ENCODE measurements at places on chromosomes 7 and 10. TPM values are rescaled to one million over a fixed set of nuclear protein-coding genes. Genes with fewer than 3 reads are reported as not detected.
A peak's percentile ranks its signal among the peaks of the same experiment; 100 is the strongest.

DNA sequence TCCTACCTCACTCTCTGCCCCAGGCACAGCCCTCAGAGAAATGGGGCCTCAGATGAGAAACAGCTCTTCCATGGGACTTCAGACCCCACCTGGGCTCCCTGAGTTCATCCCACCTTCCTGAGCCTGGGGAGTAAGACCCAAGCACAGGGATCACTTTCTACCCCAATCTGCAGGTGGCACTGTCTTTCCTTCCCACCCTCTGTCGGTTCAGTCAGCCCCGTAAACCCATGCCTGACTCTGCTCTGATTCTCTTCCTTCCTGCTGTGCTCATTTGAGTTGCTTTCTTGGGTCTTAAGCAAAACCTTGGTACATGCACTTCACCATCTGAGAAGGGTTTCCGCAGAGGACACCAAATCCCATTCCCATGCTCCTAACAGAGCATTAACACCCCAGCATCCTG lies 306.4 kb upstream of the CDC14C start:
- DNase-seq = no peak

- peak; percentile 29 for DNase-seq
These were observed 340.2 kb downstream of the SUGCT start for GRCh38 chr7:40474790-40475680.

- no peak for DNase-seq
These were observed 29.5 kb upstream of the PRKCQ start for GRCh38 chr10:6609625-6610024.

The GOLGA7B gene
- total RNA-seq = not detected

- peak; percentile 78 for DNase-seq
These were observed 37.3 kb downstream of the ADRA2A start for GRCh38 chr10:111113961-111114757.

The SUN3 gene
- not detected for total RNA-seq

The MXI1 gene
- 14.4 TPM for total RNA-seq

DNA sequence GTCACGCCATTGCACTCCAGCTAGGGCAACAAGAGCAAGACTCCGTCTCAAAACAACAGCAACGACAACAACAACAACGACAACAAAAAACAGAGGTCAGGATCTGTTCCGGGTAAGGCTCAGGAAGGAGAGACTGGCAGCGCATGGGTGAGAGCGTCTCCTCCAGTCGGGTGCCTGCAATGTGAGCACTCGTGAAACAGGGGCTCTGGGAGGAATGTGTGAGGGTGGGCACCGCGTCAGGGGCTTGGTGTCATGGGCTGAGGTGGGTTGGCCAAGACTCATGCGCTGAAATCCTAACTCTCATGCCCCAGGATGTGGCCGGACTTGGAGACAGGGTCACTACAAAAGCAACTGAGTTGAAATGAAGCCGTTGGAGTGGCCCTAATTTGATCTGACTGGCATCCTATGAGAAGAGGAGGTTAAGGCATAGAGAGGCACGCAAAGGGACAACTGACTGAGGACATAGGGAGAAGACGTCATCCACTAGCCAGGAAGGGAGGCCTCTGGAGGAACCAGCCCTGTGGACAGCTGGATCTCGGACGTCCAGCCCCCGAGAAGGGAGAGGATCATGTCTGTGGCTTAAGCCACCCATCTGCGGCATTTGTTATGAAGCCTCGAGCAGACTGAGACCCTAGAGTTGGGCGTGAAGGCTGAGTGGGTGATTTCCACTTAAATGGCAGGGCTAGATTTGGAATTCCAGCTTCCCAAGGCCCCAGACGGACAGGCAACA lies 241.5 kb upstream of the PITRM1 start:
- no peak for DNase-seq

GRCh38 chr10:98312349-98312748 lies 44.4 kb upstream of the LOXL4 start:
- peak; percentile 12 for DNase-seq

DNA sequence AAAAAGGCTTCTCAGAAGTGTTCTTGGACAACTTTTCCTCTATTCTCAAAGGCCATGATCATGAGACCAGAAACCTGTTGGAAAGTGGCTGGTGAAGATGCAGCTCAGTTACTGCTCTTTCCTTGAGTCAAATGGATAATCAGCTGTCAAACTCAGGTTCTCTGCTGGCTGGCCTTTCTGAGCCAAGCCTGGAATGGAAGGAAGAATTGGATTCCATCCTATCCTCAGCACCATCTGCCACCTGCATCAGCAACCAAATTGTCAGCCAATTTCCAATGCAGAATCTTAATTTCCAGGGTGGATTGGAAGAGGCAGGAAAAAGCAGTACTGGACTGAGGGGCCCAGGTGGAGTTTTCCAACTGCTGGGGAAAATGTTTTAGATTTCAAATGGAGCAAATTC lies 631.7 kb downstream of the KCNMA1 start:
- DNase-seq = no peak

The PTPRN2 gene
- 2.3 TPM for total RNA-seq

The PFKP gene
- total RNA-seq = 104 TPM

The RNF32 gene
- total RNA-seq = 0.47 TPM

DNA sequence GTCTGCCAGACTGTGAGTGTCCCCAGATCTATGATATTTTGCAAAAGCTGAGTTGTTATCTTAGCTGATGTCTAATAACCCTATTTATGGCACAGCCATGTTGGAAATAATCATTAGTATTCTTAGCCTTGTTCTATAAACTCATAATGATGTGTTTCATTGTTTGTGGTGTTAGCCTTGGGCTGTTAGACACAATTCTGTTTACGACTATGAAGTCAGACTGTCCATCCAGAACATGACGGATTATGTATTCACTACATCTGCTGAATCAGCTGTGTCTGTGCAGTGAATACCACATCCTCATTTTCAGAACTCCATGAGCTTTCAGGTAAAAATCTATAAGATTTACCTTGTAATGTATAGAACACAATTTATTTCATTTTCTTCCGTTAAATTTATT lies 577.1 kb downstream of the NRG3 start:
- no peak for DNase-seq

DNA sequence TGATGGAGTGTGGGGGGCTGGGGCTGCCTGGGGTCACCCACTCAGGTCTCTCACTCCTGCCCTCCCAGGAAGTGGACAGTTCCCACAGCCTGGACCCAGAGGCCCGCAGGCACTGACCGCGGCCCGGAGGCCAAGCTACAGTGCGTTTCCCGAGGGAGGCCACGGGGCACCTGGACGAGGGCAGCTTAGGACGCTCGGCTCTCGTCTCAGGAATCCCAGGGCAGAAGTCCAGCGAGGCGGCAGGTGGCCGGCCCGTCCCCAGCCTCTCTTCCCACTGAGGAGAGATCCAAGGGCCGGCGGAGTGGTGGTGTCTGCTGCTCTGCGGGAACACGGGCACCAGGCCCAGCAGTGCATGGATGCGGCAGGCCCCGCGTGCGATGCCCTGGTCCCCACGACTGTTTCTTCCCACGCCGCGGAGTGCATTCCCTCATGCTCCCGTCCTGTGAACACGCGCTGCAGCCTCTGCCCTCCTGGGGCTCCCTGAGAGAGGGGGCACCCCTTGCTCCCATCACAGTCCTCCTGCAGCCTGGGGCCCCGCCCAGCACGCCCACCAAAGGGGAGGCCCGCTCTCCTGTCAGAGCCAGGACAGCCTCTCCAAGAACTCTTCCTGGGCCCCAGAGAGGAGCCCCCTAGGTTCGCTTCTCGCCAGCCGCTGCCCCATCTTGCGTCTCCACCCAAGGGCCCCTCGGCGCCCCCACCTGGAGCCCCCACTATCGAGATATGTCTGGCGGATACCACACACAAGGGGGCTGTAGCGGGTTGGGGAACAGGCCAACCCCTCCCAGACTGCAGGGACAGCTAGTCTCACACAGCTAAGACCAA lies 24.3 kb upstream of the GPR146 start:
- no peak for DNase-seq

The GJD4 gene
- not detected for total RNA-seq

DNA sequence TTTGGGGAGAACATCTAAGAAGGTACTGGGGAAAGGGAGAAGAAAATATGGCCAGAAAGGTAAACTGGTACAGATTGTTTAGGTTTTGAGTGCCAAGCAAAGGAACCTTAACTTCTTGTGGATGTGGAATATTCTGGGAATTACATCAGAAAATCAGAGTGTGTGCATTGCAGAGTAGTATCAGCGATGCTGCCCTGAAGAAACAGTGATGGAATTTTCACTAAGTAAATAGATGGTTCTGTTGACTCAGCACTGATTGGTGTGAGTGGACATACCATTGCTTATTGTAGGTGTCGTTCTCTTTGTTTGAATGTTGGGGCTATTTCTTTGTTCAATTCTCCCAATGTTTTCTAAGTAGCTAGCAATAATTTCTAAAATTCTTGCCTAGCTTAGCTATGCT lies 24.4 kb upstream of the AKR1B1 start:
- DNase-seq = no peak

- DNase-seq = peak; percentile 13
These were observed 93.5 kb downstream of the ZNF783 start for GRCh38 chr7:149355390-149356048.

The ADAP1 gene
- 0.84 TPM for total RNA-seq

The ZNF804B gene
- not detected for total RNA-seq

The MACC1 gene
- total RNA-seq = 0.15 TPM

DNA sequence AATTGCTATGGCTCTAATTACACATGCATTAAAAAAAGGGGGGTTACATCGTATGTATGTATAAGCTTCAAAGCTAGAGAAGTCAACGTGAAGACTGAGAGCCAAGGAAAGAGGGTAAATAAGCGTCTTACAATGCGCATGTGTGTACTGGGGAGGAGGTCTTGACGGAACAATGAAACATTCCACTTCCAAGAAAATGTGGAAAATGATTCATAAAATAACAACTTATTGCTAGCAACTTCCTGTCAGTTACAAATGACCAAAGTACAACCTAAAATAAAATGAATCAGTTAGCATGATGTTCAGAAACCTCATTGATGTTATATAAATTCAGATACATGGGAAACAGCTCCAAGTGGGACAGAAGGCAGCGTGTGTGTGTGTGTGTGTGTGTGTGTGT lies 104.1 kb upstream of the RHEB start:
- DNase-seq = no peak

GRCh38 chr7:130648580-130648979 lies 20.0 kb downstream of the COPG2 start:
- DNase-seq = no peak

GRCh38 chr7:5083311-5083711 lies 37.7 kb downstream of the RBAK start:
- DNase-seq = no peak

GRCh38 chr7:45420843-45421495 lies 153.2 kb upstream of the ADCY1 start:
- DNase-seq = no peak

DNA sequence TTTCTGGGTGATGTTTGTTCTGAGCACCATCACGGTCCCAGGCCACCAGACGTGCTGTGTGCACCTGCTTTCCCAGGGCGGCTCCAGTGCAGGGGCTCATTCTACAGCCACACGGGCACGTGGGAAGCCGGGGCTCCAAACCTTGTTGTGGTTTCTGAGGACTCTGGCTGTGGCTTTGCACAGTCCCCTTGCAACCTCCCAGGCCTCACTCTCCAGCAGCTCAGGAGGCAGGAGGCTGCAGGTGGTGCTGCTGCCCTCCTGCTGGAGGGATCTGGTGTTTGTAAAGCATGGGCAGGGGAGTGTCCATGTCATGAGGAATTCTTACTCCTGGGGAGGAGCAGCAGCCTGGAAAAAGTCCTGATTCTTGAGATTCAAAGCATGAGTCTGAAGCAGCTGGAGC lies 54.3 kb downstream of the INSYN2A start:
- DNase-seq = no peak

The LIPK gene
- not detected for total RNA-seq

DNA sequence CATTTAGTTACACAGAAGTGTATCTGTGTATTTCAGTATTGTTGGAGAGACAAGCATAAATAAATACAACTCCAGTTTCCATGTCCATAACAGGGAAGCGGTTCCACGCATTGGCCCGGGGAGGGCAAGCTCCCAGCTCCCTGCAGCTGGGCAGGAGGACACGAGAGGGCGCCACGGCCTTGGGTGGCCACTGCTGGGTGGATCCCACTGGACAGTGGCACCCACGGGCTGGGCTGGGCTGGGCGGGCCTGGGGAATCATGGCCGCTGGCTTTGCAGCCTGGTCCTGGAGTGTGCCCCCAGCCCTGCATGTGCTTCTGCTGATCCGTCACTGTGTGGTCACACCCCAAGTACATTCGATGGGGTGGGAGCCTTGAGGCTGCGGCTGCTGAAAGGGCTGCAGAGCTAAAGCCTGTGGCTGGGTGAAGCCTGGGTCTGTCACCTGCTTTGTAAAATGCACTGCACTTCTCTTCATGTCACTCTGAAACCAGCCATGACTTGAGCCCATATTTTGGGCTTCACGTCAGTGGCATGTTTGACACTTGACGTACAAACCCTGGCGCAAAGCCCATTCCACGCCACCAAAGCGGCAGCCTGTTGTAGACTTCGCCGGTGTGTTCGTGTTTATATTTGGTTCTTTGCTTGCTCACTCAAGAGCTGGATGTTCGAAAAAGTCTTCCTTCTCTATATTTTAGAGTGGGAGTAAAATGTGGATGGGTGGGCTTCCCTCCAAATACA lies 27.5 kb downstream of the LRRC27 start:
- no peak for DNase-seq

GRCh38 chr7:132783824-132784223 lies 207.6 kb upstream of the PLXNA4 start:
- peak; percentile 98 for DNase-seq

GRCh38 chr7:70829221-70830059 lies 302.5 kb upstream of the GALNT17 start:
- DNase-seq = peak; percentile 9

The C10orf53 gene
- total RNA-seq = not detected

- no peak for DNase-seq
These were observed 420.5 kb upstream of the FOXK1 start for GRCh38 chr7:4261601-4261960.

Data from M059J (cell line).